ENCODE measurements at places on chromosomes 16 and 17.

- DNase-seq: no peak
Observed at GRCh38 chr17:41635121-41636097, 11.0 kb upstream of the KRT17 start.

DNA sequence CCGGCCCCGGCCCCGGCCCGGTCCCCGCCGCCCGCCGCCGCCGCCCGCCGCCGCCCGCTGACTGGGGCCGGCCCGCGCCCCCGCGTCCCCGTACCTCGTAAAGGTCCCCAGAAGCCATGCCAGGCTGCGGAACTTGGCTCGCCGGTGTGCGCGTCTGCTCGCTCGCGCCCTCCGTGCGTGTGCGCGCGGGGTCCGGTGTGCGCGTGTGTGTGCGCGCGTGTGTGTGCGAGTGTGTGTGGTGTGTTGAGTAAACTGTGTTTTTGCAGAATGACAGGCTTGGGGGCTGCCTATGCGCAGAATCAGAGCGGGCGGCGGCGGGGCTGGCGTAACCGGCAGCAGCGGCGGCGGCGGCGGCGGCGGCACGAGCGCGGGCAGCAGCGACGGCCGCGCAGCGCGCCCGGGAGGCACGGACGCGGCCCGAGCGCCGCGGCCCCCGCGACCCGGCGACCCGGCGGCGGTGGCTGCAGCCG, 307 bp downstream of the CDYL2 start:
- peak; percentile 34 for DNase-seq

- no peak for DNase-seq
Observed at GRCh38 chr16:57643147-57643874, 14.9 kb downstream of the ADGRG1 start.

GRCh38 chr17:4617590-4618351, 23.7 kb downstream of the ALOX15 start:
- no peak for DNase-seq

All from NB4 (cell line).